ENCODE measurements at places on chromosomes 7 and 10. TPM values are rescaled to one million over a fixed set of nuclear protein-coding genes. Genes with fewer than 3 reads are reported as not detected.

GRCh38 chr7:50349399-50349798 lies 44.9 kb downstream of the IKZF1 start:
- no peaks in the 10 kb centered on the region for H3K36me3 ChIP-seq
- no peak overlapping the region for H3K4me3 ChIP-seq
- H3K4me1 ChIP-seq = no peaks in the 10 kb centered on the region
- H3K27me3 ChIP-seq = peaks cover 20% of the 10 kb centered on the region
- DNase-seq = no peak
- no peak overlapping the region for H3K27ac ChIP-seq

DNA sequence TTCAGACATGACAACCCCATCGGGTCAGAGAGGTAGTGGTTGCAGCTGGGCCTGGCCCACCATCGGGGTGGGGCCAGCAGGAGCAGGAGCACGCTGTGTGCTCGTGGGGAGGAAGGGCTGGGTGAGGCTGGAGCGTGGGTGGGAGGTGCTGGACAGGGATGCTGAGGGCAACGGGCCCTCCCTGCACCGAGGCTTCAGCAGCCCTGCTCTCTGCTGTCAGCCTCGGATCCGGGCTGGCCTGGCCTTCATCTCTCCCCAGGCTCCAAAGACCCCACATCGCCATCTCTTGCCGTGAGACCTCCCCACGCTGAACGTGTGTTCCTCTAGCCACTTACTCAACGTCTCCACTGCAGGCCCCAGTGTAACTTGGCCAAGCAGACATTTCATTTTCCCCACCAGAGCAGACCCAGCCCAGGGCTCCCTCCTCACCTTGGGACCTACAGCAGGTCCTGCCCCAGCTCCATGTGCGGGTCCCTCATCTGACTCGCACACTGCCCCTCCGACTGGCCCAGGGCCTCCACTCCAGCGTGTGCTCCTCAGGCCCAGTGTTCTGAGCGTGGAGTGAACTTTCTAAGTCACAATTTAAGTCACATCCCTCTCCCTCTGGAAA lies 462.4 kb downstream of the DNAJB6 start:
- H3K27ac ChIP-seq = no peak overlapping the region
- H3K36me3 ChIP-seq = no peaks in the 10 kb centered on the region
- no peak for DNase-seq

DNA sequence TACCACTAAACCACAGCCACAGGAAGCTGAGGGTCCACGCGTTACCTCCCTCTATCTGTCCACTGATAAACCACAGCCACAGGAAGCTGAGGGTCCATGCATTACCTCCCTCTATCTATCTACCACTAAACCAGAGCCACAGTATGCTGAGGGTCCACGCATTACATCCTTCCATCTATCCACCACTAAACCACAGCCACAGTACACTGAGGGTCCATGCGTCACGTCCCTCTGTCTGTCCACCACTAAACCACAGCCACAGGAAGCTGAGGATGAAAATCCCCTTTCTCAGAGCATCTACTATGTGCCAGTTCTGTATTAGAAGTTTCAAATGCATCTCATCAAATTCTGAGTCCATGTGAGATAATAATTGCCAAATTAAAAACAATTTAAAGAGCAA lies 589.3 kb downstream of the DNAJB6 start:
- no peaks in the 10 kb centered on the region for H3K4me1 ChIP-seq
- H3K27ac ChIP-seq = no peak overlapping the region
- H3K36me3 ChIP-seq = no peaks in the 10 kb centered on the region
- no peak for DNase-seq
- H3K4me3 ChIP-seq = no peak overlapping the region
- no peaks in the 10 kb centered on the region for H3K27me3 ChIP-seq

GRCh38 chr10:31830887-31831286 lies 97.7 kb downstream of the ARHGAP12 start:
- no peak for DNase-seq
- H3K27me3 ChIP-seq = no peaks in the 10 kb centered on the region
- no peak overlapping the region for H3K4me3 ChIP-seq

- H3K4me3 ChIP-seq = no peak overlapping the region
- H3K27ac ChIP-seq = no peak overlapping the region
- DNase-seq = no peak
Observed at GRCh38 chr7:129089521-129090212, 34.8 kb upstream of the TNPO3 start.

DNA sequence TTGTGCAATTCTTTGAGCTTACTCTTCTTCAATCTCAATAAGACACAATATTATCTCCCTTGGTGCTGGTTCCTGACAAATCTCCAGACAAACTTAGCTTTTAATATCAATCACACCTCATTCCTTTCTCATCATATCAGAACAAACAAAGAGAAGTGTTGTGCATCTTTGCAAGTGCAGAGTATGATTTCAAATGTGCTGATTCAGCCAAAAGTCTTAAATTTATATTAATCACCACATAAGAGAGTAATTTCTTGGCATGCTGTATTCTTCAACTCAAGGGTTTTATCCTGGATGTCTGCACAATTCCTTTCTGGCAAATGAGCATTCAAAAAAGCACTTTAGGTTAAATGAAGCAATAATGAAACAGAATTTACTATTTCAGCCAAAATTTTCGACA lies 877.8 kb downstream of the ANKRD7 start:
- DNase-seq = no peak
- no peaks in the 10 kb centered on the region for H3K4me1 ChIP-seq
- H3K36me3 ChIP-seq = no peaks in the 10 kb centered on the region

GRCh38 chr7:74344132-74344496 lies 54.9 kb downstream of the CLIP2 start:
- H3K27ac ChIP-seq = no peak overlapping the region
- peaks cover 20% of the 10 kb centered on the region for H3K36me3 ChIP-seq
- H3K4me3 ChIP-seq = no peak overlapping the region
- H3K27me3 ChIP-seq = no peaks in the 10 kb centered on the region

DNA sequence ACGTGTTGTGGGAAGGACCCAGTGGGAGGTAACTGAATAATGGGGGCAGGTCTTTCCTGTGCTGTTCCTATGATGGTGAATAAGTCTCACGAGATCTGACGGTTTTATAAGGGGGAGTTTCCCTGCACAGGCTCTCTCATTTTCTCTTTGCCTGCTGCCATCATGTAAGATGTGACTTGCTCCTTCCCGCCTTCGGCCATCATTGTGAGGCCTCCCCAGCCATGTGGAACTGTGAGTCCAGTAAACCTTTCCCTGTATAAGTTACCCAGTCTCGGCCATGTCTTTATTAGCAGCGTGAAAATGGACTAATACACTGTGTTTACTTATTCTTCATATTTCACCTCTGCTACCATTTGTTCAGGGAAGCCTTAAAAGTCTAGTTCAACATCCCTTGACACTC lies 2.2 kb upstream of the DNAAF5 start:
- no peak overlapping the region for H3K27ac ChIP-seq
- H3K4me3 ChIP-seq = no peak overlapping the region
- no peaks in the 10 kb centered on the region for H3K27me3 ChIP-seq
- peaks cover 32% of the 10 kb centered on the region for H3K4me1 ChIP-seq
- DNase-seq = no peak

GRCh38 chr7:125833839-125834238 lies 904.2 kb upstream of the POT1 start:
- no peaks in the 10 kb centered on the region for H3K4me1 ChIP-seq
- no peak for DNase-seq
- no peak overlapping the region for H3K4me3 ChIP-seq

DNA sequence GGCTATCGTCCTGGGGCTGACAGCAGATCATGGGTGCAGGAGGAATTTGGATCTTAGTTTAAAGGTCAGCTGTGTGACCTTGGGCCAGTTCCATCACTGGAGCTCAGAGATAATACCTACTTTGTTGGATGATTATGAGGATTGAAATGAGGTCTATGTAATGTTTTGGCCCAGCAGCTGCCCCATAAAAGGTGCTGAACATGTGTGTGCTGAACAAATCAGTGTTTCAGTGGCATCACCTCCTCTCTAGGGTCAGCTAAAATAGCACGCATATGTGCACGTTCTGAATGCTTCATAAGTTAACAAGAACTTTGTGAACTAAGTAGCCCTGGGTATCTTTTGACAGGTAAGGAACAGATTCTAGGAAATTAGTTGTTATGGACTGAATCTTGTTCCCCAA lies 84.8 kb upstream of the LRRC18 start:
- H3K4me3 ChIP-seq = no peak overlapping the region
- peaks cover 18% of the 10 kb centered on the region for H3K4me1 ChIP-seq
- peak overlapping the region; percentile 54 for H3K27ac ChIP-seq
- no peak for DNase-seq
- no peaks in the 10 kb centered on the region for H3K36me3 ChIP-seq
- no peaks in the 10 kb centered on the region for H3K27me3 ChIP-seq

DNA sequence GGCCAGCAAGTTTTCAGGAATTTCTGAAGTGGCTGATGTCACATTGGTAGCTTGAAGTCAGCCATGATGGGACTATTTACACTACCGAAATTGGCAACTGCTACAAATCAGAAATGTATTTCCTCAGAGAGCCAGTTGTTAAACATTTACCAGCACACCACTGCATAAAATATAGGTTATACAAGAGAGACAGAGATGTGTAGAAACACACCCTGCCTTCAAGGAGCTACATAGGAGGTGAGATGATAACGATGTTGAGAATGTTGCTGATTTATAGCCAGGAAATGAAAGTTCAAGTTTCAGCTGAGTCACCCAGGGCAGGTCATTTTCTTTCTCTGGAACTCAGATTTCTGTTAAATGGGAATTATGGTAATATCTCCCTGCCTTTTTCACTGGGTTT lies 46.0 kb upstream of the TCF7L2 start:
- H3K4me3 ChIP-seq = no peak overlapping the region
- no peaks in the 10 kb centered on the region for H3K27me3 ChIP-seq
- DNase-seq = no peak
- no peaks in the 10 kb centered on the region for H3K36me3 ChIP-seq
- no peak overlapping the region for H3K27ac ChIP-seq

- H3K4me3 ChIP-seq = peak overlapping the region; percentile 35
- no peaks in the 10 kb centered on the region for H3K27me3 ChIP-seq
- H3K27ac ChIP-seq = peak overlapping the region; percentile 67
- peaks cover 31% of the 10 kb centered on the region for H3K4me1 ChIP-seq
Observed at GRCh38 chr10:13717936-13718772, 131.4 kb downstream of the PRPF18 start.

DNA sequence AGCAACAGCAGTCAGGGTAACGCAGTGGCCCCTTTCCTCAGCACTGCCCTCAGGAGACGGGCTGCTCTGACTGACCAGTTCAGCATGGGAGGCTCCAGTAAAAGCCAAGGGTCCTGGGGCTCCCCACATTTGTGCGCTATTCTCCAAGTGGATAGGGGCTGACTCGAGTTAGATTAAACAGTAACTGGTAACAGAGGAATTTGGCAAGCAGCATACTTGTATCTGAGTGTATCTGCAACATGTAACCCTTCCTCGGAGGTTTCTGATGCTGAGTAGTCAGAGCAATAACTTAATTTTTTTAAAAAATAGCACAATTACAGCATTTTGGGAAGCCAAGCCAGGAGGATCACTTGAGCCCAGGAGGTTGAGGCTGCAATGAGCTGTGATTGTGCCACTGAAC lies 22.8 kb downstream of the SORBS1 start:
- H3K27me3 ChIP-seq = no peaks in the 10 kb centered on the region
- H3K4me3 ChIP-seq = no peak overlapping the region
- no peak for DNase-seq
- H3K36me3 ChIP-seq = no peaks in the 10 kb centered on the region
- H3K4me1 ChIP-seq = peaks cover 99% of the 10 kb centered on the region
- H3K27ac ChIP-seq = peak overlapping the region; percentile 96

- no peak overlapping the region for H3K4me3 ChIP-seq
- H3K4me1 ChIP-seq = no peaks in the 10 kb centered on the region
- no peaks in the 10 kb centered on the region for H3K27me3 ChIP-seq
- no peak for DNase-seq
- no peaks in the 10 kb centered on the region for H3K36me3 ChIP-seq
Observed at GRCh38 chr7:55878691-55879090, 8.6 kb upstream of the ZNF713 start.

DNA sequence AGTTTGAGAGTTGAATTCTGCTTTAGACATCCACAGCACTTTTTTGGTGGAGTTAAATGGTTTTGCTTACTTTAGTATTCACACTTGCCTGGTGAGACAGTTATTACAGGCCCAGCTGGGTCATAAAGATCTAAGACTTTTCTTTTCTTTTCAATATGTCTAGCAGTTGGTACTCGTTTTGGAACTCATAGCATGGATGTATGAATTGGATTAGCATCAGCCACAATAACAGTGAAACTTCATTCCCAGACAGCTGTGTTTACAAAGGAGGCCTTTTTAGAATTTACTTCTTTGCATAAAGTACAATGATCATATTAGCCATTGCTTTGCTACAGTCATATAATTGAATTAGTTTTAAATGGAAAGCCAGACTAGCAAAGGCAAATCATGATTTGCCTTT lies 168.4 kb upstream of the DKK1 start:
- no peaks in the 10 kb centered on the region for H3K36me3 ChIP-seq
- no peak overlapping the region for H3K4me3 ChIP-seq
- no peaks in the 10 kb centered on the region for H3K27me3 ChIP-seq
- no peak for DNase-seq
- no peaks in the 10 kb centered on the region for H3K4me1 ChIP-seq
- no peak overlapping the region for H3K27ac ChIP-seq

ANKRD7 gene
- 0.83 TPM for total RNA-seq

SORCS1 gene
- 11.9 TPM for total RNA-seq

DNA sequence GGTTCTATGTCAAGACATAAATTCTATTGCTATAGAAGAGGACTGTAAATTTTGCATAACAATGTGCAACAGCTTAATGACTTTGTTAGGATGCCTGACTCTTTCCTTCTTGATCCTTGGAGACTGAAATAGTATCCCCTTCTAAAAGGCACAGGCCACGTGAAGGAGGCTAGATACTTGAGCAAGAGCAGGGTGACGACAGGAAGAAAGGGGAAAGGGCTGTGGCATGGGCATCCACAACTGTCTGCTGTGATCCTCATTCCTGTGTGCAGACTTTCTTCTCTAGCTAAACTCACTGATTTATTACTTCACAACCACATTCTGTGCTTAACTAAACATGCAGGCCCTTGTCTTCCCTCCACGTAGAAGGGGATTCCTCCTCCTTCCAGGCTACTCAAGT lies 1111.8 kb upstream of the C7orf33 start:
- H3K36me3 ChIP-seq = no peaks in the 10 kb centered on the region
- DNase-seq = no peak
- H3K4me3 ChIP-seq = no peak overlapping the region

DNA sequence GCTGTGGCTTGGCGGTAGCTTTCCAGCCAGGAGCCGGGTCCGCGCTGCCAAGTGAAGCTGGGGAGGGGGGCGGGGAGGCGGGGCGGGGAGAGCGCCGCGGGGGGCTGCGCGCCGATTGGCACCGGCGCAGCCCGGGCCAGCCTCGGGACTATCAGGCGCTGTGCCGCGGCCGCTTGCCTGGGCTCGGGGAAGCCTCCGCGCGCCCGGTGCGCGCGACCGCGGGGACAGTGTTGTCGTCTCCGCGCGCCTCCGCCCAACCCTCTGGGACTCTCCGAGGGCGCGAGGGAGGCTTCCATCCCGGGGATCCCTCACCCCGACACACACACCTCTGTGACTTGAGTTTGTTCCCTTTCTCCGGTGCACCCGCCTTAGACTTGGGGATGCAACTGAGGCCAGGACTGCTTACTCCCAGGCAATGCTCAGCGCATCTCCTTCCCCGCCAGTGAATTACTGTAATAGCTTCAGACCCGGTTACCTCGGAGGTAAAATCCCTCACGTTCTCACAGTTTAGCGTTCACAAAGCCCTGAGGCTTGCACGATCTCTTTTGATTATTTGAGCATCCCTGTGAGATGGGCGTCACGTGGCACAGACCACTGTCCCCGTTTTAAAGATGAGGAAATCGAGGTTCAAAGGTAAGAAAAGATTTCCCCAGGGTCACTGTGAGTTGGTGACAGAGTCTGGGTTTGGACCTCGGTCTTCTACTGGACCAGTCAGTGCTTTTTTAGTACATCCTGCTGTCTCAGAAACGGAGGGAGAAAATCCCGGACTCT lies at the start of gene NKX1-2:
Gene NKX1-2 (minus strand): TSS at position 24 of the 771 bp plus-strand sequence. CDS start 92 bp downstream, outside the sequence.
- H3K27me3 ChIP-seq = peaks cover 54% of the 10 kb centered on the region
- no peaks in the 10 kb centered on the region for H3K36me3 ChIP-seq
- no peak within 1 kb of the TSS for H3K27ac ChIP-seq
- peaks cover 39% of the 10 kb centered on the region for H3K4me1 ChIP-seq

Data from esophagus muscularis mucosa (tissue), 4 donors.